CD4-positive, alpha-beta T cell treated with Interleukin-4 for 4 hours (primary cell): ENCODE measurements at places on chromosomes 5 and 9.
A peak's percentile ranks its signal among the peaks of the same experiment; 100 is the strongest.

DNA sequence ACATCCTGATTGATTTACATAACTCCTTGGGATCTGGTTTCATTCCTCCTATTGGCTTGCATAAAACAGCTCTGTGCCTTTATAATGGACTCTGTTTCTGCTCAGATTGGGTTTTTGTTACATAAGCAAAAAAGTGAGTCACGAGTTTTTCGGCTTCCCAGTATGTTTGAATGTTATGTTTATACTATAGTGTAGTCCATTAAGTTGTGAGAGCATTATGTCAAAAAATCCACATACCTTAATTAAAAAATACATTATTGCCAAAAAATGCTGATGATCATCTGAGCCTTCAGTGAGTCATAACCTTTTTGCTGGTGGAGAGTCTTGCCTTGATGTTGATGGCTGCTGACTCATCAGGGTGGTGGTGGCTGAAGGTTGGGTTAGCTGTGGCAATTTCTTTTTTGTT, 144.6 kb downstream of the CCDC171 start:
- no peak for DNase-seq

- no peak for DNase-seq
Measured at GRCh38 chr9:8331507-8332330, 532.1 kb upstream of the DMAC1 start.

GRCh38 chr5:167180906-167181305, 1110.5 kb upstream of the WWC1 start:
- DNase-seq: no peak

- DNase-seq: peak; percentile 49
Measured at GRCh38 chr5:50744776-50745175, 78.3 kb downstream of the PARP8 start.

DNA sequence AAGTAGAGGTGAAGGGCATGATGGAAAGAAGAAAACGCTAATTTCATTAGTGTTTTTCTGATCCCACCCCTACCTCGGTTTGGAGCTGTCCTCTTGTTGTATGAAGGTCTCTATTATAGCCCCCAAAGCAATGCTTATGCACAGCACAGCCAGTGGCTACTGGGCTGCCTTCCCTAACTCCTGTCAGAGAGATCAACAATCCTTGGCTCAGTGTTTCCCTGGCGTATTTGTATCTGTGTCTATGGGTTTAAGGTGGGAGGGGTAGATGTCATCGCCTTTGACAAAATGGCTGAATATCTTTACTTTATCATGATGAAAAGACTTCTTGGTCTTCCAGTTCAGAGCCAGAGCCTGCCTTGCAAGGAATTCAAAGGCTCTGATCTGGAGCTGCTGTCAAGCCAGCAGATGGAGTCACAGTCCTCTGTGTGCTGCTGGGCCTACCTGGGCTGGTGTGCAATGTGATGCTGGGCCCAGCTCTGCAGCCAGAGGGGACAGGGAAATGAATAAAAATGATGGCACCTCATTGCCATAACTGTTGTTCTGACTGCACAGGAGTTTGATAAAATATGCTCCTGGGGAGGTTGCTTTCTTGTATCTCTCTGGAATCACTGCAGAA, 20.1 kb upstream of the HSPA9 start:
- DNase-seq: no peak

DNA sequence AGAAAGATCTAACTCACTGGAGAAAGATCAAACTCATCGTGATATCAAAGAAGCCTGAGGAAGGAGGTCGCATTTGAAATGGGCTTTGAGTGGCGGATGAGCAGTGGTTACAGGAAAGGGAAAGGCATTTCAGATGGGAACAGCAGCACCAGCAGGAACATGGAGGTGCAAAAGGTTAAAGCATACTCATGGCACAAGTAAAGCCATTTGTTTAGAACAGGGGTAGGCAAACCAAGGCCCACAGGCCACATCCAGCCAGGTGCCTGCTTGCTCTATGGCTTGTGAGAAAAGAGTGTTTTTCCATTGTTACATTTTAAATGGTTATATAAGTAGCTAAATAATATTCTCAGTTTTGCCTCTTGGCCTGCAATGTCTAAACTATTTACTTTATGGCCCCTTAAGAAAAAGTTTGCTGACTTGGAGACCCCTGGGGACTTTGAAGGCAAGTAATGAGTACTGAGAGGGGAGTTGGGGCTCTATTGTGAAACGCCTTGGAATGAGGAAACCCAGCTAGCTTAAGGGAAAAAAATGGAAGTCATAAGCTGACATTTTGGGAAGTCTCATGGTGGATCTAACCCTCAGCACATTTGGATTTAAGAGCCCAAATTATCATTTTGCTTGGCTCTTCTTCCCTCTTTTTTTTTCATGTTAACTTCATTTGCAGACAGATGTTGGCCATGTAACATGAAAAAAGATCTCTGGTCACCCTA, 211.1 kb downstream of the NR3C1 start:
- DNase-seq: no peak

- DNase-seq: no peak
Measured at GRCh38 chr9:93017621-93018020, 40.9 kb upstream of the SUSD3 start.

DNA sequence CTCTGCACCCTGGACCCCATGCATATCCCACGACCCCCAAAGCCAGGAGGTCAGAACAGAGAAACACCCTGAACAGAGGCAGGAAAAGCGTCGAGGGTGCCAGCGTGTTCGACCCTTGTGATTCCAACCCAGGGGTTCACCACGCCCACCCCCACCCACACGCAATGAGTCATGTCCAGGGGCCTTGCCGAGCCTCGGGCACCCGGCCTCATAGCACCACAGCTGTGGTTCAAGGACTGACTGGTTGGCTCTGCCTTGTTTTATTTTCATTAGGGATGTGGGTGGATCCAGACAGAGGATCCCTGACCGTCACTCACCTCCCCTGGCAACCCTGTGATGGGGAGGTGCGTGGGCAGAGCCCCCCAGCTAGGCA, 9.5 kb upstream of the QSOX2 start:
- DNase-seq: no peak

DNA sequence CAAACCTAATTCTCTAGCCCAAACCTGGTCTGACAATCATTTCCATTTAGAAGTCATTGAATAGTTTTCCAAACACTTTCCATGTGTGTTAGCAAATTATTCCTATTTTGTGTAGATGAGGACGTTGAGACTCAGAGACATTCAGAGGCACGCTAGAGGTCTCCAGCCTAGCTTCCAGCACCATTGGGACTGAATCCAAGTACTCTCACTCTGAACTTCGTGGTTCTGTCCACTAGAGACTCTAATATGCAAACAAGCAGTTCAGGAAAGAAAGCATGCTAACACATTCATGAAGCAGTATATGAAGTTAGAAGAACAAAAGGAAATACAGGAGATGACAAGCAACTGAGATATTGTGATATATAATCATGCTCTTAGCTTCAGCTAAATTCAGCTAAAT, 354.8 kb downstream of the NTRK2 start:
- no peak for DNase-seq

DNA sequence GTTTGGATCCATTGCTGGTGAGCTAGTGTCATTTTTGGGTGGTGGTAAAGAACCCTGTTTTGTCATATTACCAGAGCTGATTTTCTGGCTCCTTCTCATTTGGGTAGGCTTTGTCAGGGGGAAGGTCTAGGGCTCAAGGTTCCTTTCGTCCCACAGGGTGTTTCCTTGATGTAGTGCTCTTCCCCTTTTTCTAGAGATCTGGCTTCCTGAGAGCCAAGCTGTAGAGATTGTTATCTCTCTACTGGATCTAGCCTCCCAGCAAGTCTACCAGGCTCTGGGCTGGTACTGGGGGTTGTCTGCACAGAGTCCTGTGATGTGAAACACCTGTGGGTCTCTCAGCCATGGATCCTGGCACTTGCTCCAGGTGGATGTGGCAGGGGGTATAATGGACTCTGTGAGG, 145.9 kb downstream of the HINT1 start:
- no peak for DNase-seq

DNA sequence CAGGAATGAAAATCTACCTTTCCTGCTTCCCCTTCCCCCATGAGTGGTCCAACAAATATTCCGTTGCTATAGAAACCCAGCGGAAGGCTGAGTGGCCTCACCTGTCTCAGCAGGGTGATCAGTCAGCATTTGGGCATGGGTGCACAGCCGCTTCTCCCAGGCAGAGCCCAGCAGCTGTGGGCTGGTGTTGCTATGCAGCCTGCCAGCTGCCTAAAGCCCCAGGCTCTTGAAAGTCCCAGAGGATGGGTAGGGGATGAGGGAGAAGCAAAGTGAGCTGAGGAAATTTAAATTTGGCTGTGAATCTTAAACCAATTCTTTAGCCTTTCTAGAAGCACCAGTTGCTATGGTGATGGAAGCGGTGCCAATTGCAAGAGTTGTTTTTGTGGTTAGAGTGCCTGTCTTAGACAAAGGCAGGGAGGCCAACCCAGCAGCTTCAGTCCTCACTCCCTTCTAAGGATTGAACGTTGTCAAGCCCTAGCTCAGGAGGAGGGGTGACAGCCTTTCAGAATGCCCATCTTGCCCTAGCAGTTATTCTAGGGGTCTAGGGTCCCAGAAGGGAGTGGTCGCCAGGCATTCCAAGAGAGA, 151.5 kb upstream of the PITX1 start:
- DNase-seq: no peak

GRCh38 chr9:134694714-134695113, 53.1 kb downstream of the COL5A1 start:
- DNase-seq: no peak

GRCh38 chr5:130135506-130135905, 231.2 kb downstream of the CHSY3 start:
- no peak for DNase-seq

DNA sequence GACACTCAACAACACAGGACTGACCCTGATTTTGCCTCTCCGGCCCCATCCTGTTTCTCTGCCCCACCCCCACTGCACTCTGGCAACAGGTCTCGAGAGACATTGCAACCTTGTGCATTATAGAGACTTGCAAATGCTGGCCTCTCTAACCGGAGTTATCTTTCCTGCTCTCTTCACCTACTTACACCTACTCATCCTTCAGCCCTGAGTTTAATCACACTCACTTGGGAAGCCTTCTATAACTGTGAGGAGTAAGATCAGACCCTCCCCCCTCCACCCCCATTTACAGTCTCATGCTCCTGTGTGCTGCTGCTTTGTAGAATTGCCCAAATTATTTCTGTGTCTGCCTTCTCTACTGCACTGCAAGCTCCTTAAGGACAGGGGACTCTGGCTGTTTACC, 42.8 kb downstream of the WWC1 start:
- no peak for DNase-seq

DNA sequence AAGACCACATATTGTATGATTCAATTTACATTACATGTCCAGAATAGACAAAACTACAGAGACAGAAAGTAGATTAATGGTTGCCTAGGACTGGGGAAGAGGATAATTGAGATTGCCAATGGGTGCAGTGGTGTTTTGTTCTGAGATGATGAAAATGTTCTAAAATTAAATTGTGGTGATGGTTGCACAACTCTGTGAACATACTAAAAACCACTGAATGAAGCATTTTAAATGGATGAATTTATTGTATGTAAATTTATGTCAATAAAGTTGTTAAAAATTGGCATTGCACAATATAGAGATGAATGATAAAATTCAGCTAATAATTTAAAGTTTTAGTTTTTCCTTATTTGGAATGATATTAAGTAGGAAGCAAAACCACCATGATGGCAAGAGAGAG, 109.5 kb upstream of the NR4A3 start:
- no peak for DNase-seq

DNA sequence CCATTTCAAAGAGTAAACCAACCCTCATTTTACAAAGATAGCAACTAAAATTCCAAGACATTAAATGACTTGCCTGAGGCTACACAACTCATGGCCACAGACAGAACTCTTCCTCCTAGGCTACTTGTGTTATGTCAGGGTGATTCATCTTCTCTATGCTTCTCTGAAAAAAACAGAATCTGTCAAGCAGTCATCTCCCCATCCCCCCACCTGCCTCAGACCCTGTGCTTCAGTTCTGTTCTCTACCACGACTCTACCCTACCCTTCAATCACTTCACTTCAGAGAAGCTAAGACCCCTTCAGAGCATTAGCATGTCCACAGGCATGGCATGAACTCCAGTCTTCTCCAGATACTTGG, 277.7 kb upstream of the PTGER4 start:
- DNase-seq: peak; percentile 53

- DNase-seq: no peak
Measured at GRCh38 chr5:12934722-12935121, 1009.8 kb downstream of the DNAH5 start.

DNA sequence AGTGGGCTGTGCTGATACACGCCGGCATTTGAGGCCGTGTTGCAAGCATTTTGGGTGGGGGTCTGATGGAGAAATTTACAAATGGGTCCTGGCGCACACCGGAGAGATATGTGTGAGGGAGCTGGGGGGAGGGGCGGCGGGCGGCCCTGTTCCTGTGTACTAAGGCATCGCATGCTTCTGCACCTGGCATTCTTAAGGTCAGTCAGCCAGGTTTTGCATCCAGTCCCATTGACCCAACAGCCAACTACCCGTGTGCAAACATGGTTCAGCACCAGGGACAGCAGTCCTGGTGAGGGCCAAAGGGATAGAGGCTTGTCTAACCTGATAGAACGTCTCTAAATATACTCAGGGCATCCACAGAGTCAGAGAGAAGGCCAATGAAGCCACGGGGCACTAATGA, 839 bp downstream of the GABRG2 start:
- DNase-seq: no peak

- no peak for DNase-seq
Measured at GRCh38 chr5:174401793-174402192, 322.6 kb upstream of the MSX2 start.

DNA sequence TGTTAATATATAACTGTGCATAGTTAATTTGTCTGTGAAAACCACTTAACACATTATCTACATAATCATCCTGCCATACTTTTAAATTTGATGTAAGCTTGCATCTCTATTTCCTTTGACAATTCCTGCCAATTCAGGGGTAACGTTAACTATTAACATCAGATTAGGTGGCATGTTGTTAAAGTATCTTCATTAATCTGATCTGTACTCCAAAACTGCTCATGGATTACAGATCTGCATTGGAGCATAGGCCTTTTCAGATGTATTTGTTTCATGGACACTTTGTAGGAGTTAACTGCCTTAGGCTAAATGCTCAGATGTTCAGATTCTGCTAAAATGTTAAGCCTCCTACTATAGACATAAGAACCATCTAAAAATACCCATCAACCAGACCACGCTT, 3.1 kb downstream of the RPS6 start:
- no peak for DNase-seq

- DNase-seq: no peak
Measured at GRCh38 chr5:146440353-146440752, 6.8 kb upstream of the TCERG1 start.
